Astrocyte (in vitro differentiated cells and primary cell): ENCODE measurements at places on chromosomes 1 and 21. TPM values are rescaled to one million over a fixed set of nuclear protein-coding genes. Genes with fewer than 3 reads are reported as not detected.

GRCh38 chr1:202658769-202659168 lies 51.5 kb downstream of the SYT2 start:
- no peak for DNase-seq

DNA sequence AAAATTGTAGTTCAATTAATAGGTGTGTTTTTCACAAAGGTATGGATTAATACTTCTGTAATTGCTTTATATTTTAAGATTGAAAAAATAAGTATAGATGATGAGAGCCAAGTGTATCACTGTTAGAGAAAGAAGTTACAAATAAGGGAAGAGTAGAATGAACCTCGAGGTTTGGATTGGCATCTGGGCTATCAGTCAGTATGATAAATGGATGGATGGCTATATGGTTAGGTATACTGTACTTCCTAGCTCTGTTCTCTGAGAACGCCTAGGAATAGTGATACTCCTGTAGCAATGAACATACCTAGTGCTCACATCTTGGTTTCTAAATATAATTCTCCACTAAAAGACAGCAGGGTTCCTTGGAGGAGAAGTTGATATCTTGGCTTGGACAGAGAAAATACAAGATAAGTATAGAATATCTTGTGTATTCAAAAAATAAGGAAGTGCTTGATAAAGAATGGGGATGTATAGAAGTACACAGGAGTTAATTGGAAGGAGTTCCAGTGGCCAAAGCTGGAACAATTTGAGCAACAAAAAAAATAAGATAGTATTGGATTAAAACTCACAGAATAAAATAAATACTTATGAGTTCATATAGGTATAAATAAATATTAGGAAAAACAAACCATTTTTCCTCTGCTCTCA lies 12.4 kb downstream of the IPO9 start:
- DNase-seq: no peak

DNA sequence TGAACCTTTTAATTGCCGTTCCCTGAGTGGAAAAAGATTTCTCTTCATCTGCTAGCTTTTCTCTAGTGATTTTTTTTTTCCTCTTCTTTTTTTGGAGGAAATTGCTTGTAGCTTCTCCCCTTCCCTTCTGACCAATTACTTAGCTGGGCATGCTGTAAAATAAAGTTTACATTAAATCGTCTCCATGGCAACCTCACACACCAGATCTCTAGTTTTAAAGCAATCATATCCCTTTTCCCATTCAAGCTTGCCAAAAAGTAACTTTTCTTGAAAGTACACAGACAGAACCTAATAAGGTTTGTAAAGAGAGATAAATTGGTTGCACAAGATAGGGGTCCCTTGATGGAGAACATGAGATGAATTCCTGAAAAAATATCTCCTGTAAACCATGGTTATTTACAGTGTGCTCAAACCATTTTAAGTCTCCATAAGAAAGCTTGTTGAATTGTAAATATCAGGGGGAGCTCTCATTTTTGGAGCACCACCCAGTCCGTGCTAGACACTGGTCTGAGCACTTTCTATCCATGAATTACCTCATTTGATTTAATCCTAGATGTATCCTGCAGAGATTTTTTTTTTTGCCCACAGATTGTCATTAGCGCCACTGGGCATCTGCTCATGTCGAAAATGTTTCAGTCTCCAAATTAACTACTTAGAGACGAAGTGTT lies 32.6 kb upstream of the HTR1D start:
- no peak for DNase-seq

- no peak for DNase-seq
Measured at GRCh38 chr1:53693339-53693738, 45.6 kb downstream of the GLIS1 start.

DNA sequence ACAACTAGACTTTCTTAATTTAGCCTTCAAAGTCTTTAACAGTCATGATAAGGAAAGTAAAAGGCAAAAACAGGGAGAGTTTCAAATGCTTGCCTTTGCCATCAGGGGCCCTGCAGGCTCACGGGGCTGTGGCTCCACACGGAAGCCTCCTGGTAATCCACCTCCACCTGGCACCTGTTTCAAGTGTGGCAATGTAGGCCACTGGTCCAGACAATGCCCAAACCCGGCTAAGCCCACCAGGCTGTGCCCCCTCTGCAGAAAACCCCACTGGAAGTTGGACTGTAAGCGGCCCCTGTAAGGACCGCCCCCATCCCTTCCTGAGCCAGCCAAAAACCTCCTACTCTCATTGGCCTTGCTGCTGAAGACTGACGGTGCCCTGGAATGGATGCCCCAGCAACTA lies 32.5 kb downstream of the VN1R5 start:
- no peak for DNase-seq

- DNase-seq: no peak
Measured at GRCh38 chr1:196002906-196003305, 605.3 kb downstream of the KCNT2 start.

The TCHH gene
- 0.70 and 0.86 TPM in 2 replicates for total RNA-seq
